ENCODE measurements at places on chromosomes 2 and 18.

- no peaks in the 10 kb centered on the region for H3K4me1 ChIP-seq
- no peak for DNase-seq
- H3K27ac ChIP-seq: no peak overlapping the region
- H3K4me3 ChIP-seq: no peak overlapping the region
Measured at GRCh38 chr18:79771446-79772107, 26.2 kb upstream of the KCNG2 start.

- H3K27me3 ChIP-seq: no peaks in the 10 kb centered on the region
- no peak overlapping the region for H3K27ac ChIP-seq
- H3K4me3 ChIP-seq: no peak overlapping the region
- peaks cover 24% of the 10 kb centered on the region for H3K4me1 ChIP-seq
Measured at GRCh38 chr2:28896906-28897305, 2.4 kb downstream of the WDR43 start.

DNA sequence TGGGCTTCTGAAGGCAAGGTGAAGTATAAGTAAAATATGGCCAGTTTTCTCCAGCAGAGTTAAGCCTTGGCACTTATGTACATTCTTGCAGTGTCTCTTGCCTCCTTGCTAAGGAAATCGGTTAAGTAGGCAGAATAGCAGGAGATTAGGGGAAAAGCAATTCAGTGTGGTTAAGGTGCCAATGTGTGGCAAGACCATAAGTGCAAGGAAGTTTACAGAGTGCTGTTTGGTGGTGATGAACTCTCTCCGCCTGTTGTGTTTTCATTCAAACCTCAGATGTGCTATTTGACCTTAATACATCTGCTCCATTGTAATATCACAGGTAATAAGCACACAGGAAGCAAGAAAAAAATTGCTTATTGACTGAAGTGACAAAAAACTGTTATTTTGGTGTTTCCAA, 156.1 kb downstream of the MGAT5 start:
- no peak for DNase-seq
- no peak overlapping the region for H3K4me3 ChIP-seq
- no peak overlapping the region for H3K27ac ChIP-seq
- H3K36me3 ChIP-seq: peaks cover 26% of the 10 kb centered on the region
- peaks cover 34% of the 10 kb centered on the region for H3K4me1 ChIP-seq

GRCh38 chr2:57567245-57567644, 479.4 kb upstream of the VRK2 start:
- no peak overlapping the region for H3K27ac ChIP-seq
- H3K4me1 ChIP-seq: no peaks in the 10 kb centered on the region
- no peaks in the 10 kb centered on the region for H3K27me3 ChIP-seq
- no peak overlapping the region for H3K4me3 ChIP-seq
- no peak for DNase-seq
- no peaks in the 10 kb centered on the region for H3K36me3 ChIP-seq

DNA sequence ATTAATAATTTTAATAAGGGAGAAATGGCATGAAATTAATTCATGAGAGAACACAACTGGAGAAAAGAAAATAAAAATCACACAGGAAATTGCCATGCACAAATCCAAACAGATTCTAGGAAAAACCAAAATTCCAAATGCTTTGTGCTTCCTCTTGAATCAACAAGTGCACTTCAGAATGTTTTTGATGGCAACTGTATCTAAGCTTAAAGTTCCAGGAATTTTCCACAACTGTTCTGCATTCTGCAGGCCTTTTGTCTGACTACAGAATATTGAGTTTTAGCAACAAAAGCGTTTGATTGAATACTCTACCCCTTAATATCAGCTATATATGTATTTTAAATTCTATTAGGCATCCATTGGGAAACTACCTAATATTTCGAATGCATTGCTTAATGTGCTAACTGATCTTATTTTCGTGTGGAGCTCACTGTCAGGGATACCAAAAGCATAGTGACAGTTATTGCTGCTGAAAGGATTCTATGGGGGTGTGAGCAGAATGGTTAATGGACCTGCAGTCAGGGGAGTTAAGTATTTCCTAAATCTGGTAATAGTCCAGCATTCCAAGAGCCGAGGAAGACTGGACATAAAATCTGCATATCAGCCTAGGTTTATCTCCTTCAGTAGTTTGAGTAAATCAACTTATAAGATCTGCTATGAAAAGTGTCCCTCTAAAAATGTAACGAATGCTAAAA, 482.7 kb upstream of the POU3F3 start:
- no peaks in the 10 kb centered on the region for H3K27me3 ChIP-seq
- H3K4me1 ChIP-seq: no peaks in the 10 kb centered on the region
- H3K27ac ChIP-seq: no peak overlapping the region
- no peaks in the 10 kb centered on the region for H3K36me3 ChIP-seq

GRCh38 chr18:78293540-78293939, 686.1 kb upstream of the SALL3 start:
- no peak overlapping the region for H3K27ac ChIP-seq
- no peaks in the 10 kb centered on the region for H3K36me3 ChIP-seq
- no peak for DNase-seq
- H3K4me1 ChIP-seq: no peaks in the 10 kb centered on the region
- no peaks in the 10 kb centered on the region for H3K27me3 ChIP-seq
- H3K4me3 ChIP-seq: no peak overlapping the region
